ENCODE measurements at places on chromosomes 3 and 15.

DNA sequence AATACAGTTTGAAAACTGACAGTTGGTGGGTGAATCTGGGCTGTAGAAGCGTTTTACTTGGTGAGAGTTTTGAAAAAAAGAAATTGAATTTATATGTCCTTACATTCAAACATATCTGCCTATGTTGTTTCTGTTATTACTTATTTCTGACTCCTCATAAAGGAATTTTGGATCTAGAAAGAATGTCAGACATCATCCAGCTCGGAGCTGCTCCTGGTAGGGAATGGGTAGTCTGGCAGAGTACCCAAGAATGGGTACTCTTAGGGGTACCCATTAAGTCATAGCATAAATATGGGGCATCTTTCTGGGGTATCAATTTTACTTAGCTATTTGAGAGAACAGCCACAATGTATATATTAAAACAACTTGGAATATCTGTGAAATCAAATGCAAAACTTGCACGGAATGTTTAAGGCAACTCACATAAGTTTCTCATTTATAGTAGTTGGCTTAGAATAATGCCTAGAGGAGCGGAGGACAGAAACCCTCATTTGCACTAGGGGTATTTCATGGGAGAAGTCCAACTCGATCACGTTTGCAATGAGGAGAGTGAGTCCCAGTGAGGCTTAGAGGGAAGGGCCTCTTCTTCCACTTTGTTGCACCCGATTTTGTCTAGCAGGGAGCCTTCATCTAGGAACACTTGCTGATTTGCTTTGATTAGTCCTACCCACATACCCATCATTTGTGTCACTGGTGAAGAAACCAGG is 2.4 kb upstream of the LARP6 start:
- no peak for DNase-seq

DNA sequence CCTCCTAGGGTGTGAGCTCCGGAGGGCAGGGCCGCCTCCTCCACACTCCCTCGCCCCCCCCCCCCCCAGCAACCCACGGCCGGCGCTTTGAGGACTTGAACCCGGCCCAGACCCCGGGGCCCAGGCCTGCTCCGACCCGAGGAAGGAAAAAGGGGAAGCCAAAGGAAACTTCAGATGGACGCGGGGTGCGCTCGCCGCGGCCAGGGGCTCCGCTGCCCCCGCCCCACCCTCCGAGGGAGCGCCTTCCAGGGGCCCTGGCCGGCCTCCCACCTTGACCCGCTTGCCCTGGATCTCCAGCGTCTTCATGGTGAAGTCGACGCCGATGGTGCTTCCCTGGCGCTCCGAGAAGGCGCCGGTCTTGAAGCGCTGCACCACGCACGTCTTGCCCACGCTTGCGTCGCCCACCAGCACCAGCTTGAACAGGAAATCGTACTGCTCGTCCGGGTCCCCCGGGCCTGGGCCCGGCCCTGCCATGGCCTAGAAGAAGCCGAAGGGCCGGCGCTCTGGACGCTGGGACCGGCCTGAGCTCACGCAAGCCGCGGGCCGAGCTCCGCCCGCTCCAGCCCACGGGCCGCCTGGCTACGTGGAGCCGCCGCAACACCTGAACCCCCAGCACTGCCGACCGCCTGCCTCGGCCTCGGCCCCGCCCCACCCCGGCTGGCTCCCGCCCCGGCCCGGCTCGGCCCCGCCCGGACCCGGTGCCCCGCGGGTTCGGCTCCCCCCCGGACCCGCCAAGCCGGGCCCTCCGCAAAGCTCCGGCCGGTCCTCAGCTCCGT is 400 bp downstream of the RAB43 start:
- DNase-seq, result no peak

- DNase-seq, result no peak
These were observed 41.0 kb downstream of the MBNL1 start for GRCh38 chr3:152309535-152310307.

GRCh38 chr15:48866141-48866563 is 11.8 kb upstream of the EID1 start:
- DNase-seq, result no peak

DNA sequence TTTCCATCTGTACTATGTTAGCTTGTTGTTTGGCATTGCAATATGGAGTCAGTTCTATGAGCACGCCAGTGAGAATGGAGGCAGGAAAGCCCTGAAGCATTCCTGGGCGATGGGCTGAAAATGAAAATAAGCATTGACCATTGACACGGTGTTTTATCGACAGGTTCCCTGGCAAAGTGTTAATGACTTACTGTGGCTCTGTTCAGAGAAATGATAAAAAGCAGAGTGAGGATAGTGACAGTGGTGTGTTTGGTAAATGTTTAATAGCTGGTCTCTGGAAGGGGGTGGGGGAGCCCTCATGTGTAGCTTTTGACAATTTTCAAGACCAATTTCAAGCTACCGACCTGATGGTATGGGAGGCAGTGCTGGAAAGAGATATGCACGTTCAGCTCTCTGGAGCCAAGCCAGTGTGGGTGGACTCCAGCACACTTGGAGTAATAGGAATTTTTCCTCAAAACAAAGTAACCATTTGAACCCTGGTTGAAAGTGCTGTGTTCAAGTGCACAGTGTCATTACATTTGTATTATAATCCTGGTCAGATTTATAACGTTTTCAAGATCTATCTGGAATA is 341.7 kb upstream of the ROBO2 start:
- no peak for DNase-seq

DNA sequence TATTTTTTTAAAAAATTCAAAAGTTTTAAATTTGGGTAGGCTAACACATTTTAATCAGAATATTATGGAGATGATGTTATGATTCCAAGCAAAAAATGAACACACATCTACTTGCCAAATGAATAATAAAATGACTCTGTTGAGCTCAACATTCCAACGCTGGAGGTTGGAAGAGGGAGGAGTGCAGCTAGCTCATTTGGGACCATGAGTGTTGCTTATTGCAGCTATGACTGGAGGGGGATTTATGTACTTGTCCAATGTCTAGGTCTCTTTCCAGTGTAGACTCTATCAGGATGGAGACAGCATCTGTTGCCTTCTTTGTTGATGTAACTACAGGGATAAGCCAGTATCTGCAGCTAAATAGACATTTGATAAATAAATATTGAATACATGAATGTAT is 310.6 kb downstream of the CACNA2D3 start:
- no peak for DNase-seq

GRCh38 chr3:60055765-60056164 is 1005.9 kb upstream of the CFAP20DC start:
- DNase-seq, result no peak

DNA sequence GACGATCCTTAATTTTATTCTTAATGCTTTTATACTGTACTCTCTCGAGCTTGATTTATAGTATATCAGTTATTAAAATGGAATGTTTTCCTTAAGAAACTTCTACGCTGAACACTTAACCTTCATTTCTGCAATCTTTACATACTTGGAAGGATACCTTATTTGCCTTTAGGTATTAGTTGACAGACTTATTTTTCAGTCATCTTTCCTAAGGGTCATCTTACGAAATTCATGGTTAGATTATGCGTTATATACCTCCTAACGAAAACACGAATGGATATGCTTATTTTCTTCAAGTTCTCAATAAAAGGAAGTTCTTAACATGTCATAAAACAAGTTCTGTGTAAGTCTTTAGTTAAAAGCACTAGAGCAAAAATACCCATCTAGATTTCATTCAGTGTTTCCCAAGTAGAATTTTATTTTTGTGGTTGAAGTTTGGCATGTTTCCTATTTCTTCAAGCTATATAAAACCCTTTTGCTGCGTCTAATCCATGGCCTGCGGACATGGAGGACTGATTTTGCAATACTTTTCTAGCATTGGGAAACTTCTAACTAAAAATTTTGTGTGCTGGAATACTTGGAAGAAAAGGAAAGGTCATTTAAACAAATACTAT is 231.3 kb downstream of the TP63 start:
- DNase-seq, result no peak
